ENCODE measurements at places on chromosomes 2 and 18.

DNA sequence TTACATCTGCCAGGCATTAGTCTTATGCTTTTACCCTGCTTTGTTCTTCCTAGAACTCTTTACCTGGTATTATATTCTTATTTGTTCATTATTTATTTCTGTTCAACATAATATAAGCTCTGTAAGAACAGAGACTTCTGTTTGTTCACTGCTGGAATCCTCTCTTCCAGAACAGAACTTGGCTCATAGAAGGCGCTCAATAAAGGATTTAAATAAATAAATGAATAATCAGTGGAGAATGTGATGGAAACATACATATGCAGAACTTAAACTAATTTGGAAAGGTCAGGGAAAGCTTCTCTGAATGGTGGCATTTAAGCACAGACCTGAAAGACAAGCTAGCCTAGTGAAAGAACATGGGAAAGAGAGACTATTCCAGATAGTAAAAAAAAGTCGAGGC, 24.3 kb downstream of the NCKAP1 start:
- DNase-seq = no peak

DNA sequence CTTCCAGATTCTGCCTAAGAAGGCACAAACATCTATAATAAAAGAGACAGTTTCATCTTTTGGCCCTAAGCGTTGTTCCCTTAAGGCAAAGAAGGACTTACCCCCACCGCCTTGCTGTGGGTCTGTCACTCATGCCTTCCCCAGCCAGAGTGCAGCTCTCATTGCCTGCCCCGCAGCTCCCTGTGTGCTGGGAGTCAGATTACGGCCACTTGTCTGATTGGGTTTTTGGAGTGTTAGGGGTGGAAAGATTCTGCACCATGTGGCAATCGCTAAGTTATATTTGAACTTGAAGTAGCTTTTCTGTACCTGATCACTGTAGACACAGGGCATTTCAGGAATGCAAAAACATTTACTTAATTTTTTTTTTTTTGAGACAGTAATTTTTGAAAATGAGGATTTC, at the start of gene AQP4:
Gene AQP4 (minus strand): TSS at position 151 of the 400 bp plus-strand sequence. CDS start 18 bp downstream, at position 133.
- no peak for DNase-seq

- DNase-seq = no peak
Observed at GRCh38 chr18:7663366-7664312, 96.5 kb downstream of the PTPRM start.

GRCh38 chr2:102251042-102251848, 60.1 kb upstream of the IL1RL1 start:
- DNase-seq = peak; percentile 75

DNA sequence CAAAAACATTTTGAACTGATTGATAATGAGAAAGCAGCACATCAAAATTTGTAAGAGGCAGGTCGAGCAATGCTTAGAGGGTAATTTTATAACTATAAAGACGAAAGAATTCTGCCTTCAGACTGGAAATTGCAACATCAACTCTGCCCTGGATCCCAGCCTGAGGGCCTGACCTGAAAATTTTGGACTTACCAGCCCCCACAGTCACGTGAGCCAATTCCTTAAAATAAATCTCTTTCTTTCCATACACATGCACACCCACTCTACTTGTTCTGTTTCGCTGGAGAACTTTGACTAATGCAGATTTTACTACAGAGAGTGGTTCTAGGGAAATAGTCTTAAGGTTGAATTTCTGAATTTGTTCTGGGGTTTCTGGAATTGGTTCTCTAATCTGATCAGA, 14.6 kb upstream of the ACOXL start:
- DNase-seq = no peak

DNA sequence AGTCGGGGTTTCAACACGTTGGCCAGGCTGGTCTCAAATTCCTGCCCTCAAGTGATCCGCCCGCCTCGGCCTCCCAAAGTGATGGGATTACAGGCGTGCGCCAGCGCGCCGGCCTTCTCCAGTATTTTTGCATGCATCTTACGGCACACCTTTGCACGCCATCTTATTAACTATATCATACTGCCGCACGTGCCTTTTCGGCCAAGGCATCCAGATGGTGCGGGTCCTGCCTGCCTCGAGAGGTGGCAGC, 765 bp upstream of the ING5 start:
- DNase-seq = no peak

DNA sequence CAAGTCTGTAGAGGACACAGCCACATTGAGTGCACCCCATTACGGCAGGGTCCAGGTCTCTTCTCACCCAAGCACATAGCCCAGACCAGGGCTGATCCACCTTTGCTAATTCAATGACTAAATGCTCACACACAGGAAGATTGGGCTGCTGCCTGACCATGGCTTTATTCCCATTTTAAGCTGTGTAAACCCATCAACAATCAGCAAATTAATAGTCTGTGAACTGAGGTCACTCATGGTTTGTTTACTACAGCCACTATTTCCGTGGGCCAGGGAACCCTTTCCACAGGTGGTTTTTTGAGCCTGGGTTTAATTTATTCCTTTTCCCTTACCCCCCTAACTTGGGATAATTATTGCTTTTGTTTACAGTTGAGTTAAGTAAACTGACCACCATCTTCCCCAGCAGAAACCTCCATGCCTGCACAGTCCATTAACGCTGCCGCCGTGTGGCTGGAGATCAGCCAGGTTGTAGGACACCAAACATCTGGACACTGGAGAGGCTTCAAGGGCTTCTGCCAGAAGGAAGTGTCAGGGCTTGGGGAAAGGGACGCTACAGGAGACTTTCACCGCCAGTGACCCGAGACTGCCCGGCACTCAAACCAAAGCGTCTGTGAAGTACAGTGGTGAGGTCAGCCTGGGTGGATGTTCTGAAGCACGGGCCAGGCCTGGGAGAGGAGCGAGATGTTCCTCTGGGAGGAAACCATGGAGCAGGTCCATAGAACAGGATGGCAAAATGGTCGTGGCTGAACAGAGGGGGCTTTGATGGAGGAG, 282.9 kb downstream of the DYSF start:
- no peak for DNase-seq

DNA sequence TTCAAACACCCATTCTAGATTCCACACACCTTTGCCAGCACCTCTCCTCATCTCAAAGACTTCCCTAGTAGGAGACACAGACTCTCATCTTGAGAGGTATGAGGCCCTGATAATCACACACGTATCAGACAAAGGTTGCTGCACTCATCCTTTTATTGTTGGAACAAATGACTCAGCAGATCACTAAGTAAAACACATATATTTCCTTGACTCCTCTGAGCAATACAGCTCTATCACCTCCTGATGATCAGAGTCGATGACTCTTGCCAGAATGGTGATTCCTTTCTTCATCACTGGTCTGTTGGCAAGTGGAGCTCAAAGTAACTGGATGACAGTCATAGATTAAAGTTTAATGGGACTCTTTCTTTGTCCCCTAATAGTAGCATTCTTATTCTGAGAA, 1049.2 kb upstream of the ZEB2 start:
- DNase-seq = no peak

DNA sequence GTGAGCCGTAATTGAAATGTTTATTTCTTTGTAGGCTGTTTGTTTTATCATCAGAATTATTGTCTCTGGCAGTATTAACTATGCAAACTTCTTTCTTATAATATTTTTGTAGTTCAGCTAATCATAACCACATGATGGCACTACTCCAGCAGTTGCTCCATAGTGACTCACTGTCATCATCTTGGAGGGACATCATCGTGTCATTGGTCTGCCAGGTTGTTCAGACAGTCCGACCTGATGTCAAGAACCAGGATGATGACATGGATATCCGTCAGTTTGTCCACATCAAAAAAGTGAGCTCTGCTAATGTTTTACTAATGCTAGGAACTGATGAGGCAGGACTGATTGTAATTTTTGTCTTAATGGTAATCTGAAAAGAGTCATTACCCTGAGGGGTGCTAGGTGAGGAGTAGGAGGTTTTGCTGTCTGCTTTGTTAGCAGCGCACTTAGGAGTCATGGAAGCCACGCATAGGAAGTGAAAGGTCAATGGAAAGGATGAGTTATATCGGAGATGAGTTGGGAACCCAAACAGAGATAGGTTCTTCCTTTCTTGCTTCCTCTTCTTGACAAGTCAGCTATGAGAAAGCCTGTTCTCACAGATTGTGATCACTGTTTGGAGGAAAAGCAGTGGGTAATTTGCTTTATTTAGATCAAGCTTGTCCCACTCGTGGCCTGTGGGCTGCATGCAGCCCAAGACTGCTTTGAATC, 49.2 kb downstream of the PIKFYVE start:
- no peak for DNase-seq

DNA sequence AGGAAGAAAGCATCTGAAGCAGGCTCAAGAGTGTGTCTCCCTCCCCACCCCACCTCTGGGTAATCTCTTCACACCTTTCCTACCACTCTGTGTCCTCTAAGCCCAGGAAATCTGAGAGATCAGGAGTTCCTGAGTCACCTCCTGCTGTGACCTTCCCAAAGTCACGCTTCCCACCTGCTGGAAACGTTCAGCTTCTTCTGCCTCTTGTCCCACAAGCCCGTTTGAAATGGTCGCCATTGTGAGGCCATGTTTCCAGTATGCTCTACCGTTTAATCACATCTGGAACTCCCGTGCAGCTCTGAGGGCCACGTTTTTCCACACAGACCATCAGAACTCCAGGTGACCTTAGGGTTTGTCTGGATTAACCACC, 25.9 kb downstream of the GREB1 start:
- no peak for DNase-seq

DNA sequence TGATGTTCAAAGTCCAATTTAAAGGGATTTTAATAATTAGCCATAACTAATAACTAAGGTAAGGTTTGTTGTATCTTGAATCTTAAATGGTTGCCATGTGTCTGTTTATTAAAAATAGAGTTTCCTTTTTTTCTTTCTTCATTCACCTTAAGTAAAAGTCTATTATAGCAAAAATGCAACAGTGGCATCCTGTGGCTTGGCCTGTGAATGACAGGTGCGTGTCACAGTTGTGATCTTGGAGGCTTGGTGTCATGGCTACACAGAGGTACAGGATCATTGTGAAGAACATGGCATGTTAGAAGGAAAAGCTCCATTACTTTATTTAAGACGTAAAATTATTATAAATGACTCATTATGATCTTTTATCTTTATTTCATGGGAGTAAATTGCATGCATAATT, 246.1 kb downstream of the BCL2 start:
- DNase-seq = no peak

- DNase-seq = no peak
Observed at GRCh38 chr2:3300224-3300995, 77.2 kb downstream of the EIPR1 start.

- DNase-seq = no peak
Observed at GRCh38 chr2:33304032-33304864, 172.2 kb upstream of the RASGRP3 start.

DNA sequence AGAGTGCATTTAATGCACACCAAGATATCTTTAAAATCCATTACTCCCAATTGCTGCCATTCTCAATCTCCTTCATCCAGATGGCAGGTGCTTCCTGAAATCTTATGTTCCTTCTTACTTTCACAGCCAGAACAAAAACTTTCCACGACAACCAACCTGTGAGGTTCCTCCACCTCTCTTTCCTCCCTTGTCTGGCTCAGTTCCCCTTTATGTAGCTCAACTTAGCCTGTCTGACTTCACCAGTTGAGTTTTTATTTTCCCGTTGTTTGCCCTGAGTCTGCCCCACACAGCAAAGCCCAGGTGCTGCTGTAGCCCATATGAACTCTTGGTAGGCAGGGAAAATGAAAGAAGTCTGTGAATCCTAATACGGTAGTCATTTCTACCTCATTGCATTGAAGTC, 112.5 kb downstream of the MREG start:
- DNase-seq = no peak

- no peak for DNase-seq
Observed at GRCh38 chr2:222892761-222893160, 31.9 kb downstream of the ACSL3 start.

GRCh38 chr2:157508676-157509075, 64.8 kb upstream of the CYTIP start:
- DNase-seq = peak; percentile 34

DNA sequence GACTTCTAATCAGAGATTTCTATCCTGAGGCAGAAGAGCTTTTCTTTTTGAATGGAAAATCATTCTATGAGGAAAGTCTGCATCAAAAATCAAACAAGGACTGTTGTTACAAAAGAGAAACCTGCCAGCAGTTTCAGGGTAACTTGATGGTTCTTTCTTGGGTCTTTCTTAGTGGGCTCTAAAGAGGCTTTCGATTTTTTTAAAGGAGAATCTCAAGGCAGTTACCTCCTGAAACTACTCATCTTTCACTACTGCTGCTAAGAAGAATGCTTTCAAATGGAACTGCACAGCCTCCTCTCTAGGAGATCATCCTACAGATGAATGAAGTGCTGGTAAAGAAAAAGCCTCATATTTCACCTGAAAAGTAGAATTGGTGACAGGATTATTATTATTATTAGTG, 272.3 kb downstream of the ERBB4 start:
- no peak for DNase-seq

DNA sequence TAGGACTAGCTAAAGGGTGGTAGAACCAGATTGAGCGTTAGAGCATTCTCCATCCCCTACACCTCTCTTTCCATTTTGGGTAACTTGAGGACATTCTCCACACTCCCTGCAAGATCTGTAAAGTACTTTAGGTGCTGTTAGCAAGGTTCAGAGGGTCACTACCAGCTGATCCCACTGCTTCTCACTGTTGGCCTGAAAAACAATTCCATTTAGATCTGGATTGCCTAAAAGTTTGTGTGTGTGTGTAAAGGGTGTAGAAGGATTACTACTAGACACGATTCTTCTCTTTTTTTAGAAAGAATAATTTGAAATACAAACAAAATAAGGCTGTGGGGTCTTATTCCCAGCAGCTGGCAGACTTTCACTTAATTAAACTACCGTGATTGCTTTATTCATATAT, 95.1 kb upstream of the TMEM178A start:
- no peak for DNase-seq

GRCh38 chr2:23066686-23067085, 318.3 kb upstream of the KLHL29 start:
- no peak for DNase-seq

GRCh38 chr2:32820088-32820487, 126.7 kb upstream of the LTBP1 start:
- no peak for DNase-seq

DNA sequence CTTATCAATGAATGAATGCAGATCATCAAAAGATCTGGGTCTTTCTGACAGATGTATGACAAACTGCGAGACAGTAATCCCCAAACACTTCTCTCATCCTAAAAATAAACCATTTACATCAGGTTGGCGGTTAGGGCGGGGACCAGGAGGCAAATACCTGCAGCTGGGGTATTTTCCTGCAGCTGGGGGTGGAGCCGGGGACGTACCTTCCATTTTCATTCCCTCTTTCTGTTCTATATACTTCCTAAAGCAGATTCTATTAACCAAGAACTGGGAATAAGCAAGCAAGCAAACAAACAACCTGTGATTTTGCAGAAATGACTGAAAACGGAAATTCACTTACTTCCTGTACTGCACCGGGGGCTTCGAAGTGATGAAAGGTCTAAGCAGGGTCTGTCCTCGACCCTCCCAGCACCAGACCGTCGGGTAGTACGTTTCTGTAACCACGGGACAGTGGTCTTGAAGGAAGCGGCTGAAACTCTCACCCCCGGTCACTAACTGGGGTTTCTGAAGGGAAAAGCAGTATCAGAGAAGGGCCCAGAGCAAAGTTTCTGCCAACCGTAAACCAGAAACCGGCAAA, 1.2 kb downstream of the ABHD3 start:
- DNase-seq = no peak

- no peak for DNase-seq
Observed at GRCh38 chr2:16282511-16282910, 342.2 kb downstream of the MYCN start.

Measured in CD4-positive, alpha-beta T cell (primary cell).